ENCODE measurements at places on chromosomes 1 and 21. TPM values are rescaled to one million over a fixed set of nuclear protein-coding genes. Genes with fewer than 3 reads are reported as not detected.

- H3K27ac ChIP-seq: no peak overlapping the region
- no peaks in the 10 kb centered on the region for H3K27me3 ChIP-seq
- H3K4me1 ChIP-seq: peaks cover 15% of the 10 kb centered on the region
- peak; percentile 76 for DNase-seq
- no peak overlapping the region for H3K4me3 ChIP-seq
These were observed 7.6 kb downstream of the CYP4X1 start for GRCh38 chr1:47031059-47031458.

- no peak overlapping the region for H3K27ac ChIP-seq
- no peak overlapping the region for H3K4me3 ChIP-seq
- H3K36me3 ChIP-seq: no peaks in the 10 kb centered on the region
- no peak for DNase-seq
- H3K4me1 ChIP-seq: peaks cover 7% of the 10 kb centered on the region
These were observed 41.4 kb downstream of the TRIM62 start for GRCh38 chr1:33140153-33141149.

- no peaks in the 10 kb centered on the region for H3K27me3 ChIP-seq
- no peak overlapping the region for H3K4me3 ChIP-seq
- H3K27ac ChIP-seq: no peak overlapping the region
- DNase-seq: no peak
These were observed 607.8 kb upstream of the B3GALT2 start for GRCh38 chr1:193794239-193794638.

- H3K27ac ChIP-seq: no peak overlapping the region
- no peaks in the 10 kb centered on the region for H3K4me1 ChIP-seq
- no peaks in the 10 kb centered on the region for H3K36me3 ChIP-seq
- no peak for DNase-seq
- H3K27me3 ChIP-seq: no peaks in the 10 kb centered on the region
- H3K4me3 ChIP-seq: no peak overlapping the region
These were observed 452.9 kb downstream of the LMO4 start for GRCh38 chr1:87781554-87781953.

Gene SNX7
- 25.4 TPM for total RNA-seq

Gene AMY1B
- total RNA-seq: not detected

Gene DCST2
- total RNA-seq: 4.4 TPM

Gene S100A3
- 1.5 TPM for total RNA-seq

Gene UBASH3A
- not detected for total RNA-seq

GRCh38 chr1:209896346-209896745, 41.7 kb upstream of the SYT14 start:
- peak overlapping the region; percentile 99 for H3K27ac ChIP-seq
- peak; percentile 40 for DNase-seq
- H3K4me1 ChIP-seq: peaks cover 51% of the 10 kb centered on the region
- H3K27me3 ChIP-seq: no peaks in the 10 kb centered on the region

DNA sequence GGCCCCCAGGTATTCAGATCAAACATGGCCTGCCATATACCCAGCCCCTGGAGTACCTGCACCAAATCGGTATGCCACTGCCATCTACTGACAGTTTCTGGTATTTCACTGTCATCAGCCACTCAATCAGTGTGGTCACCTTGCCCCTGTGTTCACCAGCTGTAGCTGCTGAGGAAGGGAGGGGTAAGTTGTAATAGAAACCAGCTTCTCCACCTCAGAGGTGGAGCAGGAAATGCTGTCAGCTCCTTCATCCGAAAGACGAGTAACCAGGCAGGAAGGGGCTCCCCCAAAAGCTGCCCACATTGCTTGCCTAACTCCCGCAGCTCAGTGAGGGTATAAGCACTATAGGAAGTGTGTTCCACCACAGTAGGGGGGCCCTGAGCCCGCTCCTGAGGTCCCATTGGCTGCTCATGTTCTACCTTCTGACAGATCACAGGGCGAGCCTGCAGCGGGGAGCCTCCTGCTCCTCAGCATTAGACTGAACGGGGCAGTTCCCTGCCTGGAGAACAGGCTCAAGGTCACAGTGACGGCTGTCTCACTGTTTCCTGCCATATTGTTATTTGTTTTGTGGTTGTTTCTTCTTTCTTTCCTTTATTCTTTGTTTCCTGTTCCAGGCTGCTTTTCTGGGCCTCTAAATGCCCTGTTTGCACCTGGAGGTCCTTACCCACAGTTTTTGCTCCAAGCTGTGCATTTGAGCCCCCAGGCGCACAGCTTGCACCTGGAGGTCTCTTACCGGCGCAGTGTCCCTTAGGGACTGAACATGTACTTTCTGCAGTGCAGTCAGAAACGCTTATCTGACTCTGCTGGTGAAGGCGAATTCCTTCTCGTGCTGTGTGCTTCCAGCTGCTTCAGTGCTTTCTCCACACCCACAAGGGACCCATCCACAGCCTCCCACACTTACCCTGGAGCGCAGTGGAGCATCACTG, 1638.3 kb downstream of the MRPL39 start:
- H3K27me3 ChIP-seq: no peaks in the 10 kb centered on the region
- DNase-seq: no peak
- H3K4me3 ChIP-seq: no peak overlapping the region
- no peak overlapping the region for H3K27ac ChIP-seq

Gene CFHR3
- total RNA-seq: 0.28 TPM

- H3K4me1 ChIP-seq: peaks cover 14% of the 10 kb centered on the region
- H3K4me3 ChIP-seq: no peak overlapping the region
These were observed 20.9 kb upstream of the LY9 start for GRCh38 chr1:160774886-160775719.

DNA sequence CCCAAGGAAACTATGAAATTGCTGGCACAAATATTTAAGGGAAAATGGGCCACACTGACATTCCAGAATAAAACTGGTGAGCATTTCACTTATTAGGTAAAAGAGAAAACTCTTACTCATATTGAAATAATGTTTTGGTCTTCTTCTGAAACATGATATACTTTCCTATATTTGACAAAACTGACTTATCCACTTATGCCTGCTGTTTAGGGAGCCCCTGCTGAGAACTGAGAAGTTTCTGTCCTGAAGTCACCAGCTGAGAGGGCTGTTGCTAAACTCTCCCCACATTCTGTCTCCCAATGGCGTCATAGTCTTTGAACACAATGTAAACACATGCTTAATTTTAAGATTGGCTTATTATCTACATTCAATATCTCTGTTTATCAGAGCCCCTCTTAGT, 46.8 kb upstream of the ZC3H11B start:
- no peaks in the 10 kb centered on the region for H3K27me3 ChIP-seq
- H3K36me3 ChIP-seq: no peaks in the 10 kb centered on the region
- DNase-seq: no peak
- no peak overlapping the region for H3K4me3 ChIP-seq

GRCh38 chr1:26153966-26154532, 4.8 kb upstream of the FAM110D start:
- no peak overlapping the region for H3K27ac ChIP-seq
- no peaks in the 10 kb centered on the region for H3K27me3 ChIP-seq
- DNase-seq: no peak
- no peaks in the 10 kb centered on the region for H3K4me1 ChIP-seq

DNA sequence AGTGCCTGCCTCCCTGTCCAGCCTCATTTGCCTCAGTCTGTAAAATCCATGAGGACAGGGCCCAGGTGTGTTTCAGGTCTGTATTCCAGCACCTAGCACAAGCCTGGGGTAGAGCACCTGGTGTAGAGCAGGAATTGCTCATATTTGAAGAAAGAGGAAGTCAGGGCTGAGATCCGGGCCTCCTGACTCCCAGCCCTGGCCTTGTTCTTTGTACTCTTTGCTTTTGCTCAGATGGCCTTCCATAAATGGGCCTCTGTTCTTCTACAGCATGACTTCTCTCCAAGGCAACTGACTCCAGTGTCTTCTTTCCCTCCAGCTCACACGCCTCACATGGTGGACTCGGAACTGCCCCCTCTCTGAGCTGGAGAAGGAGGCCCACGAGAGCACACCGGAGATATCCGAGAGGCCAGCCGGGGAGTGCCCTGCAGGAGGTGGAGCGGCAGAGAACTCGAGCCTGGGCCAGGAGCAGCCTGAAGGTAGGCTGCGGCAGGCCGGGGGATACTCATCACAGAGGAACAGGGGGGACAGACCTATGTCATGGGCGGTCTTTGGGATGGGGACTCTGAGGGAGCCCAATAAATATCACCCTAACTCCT, 19.7 kb downstream of the SLC5A9 start:
- DNase-seq: no peak
- H3K4me1 ChIP-seq: no peaks in the 10 kb centered on the region
- no peak overlapping the region for H3K27ac ChIP-seq
- no peaks in the 10 kb centered on the region for H3K36me3 ChIP-seq

GRCh38 chr1:46521414-46521813, 30.0 kb downstream of the KNCN start:
- peaks cover 72% of the 10 kb centered on the region for H3K4me1 ChIP-seq
- H3K27me3 ChIP-seq: no peaks in the 10 kb centered on the region
- DNase-seq: no peak
- peak overlapping the region; percentile 65 for H3K27ac ChIP-seq
- H3K4me3 ChIP-seq: no peak overlapping the region

Gene SH2D5
- total RNA-seq: 1.1 TPM

DNA sequence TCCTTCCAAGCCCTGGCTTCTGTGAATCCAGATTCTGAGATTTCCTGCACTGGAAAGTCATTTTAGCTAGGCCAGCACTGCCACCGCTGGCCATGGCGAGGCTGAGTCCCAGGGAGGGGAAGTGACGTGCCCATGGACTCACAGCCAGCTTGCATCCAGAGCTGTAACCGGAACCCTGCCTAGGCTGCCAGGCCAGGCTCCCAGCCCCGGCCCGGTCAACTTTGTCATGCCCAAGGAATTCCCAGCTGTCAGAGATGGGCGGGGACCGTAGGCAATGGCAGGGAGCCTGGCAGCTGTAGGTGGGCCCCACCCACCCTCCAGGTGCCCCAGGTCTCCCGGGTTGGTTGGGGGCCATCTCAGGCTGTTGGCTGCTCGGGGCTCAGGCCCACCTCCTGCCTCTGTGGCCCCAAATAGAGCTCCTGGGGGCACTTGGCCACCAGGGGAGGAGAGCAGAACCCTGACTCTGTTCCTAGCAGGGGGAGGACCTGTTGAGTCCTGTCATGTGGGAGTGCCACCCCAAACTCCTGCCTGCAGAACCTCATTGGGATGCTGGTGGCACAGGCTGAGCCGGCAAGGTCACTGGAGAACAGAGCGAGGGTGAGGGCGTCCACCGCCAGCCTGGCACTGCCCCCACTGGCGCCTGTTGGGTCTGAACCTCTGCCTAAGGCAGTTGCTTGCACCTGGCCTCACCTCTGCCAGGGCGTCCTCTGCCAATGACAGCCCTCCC, 57.8 kb downstream of the FOXO6 start:
- H3K27me3 ChIP-seq: no peaks in the 10 kb centered on the region
- H3K36me3 ChIP-seq: no peaks in the 10 kb centered on the region
- peak overlapping the region; percentile 30 for H3K27ac ChIP-seq

DNA sequence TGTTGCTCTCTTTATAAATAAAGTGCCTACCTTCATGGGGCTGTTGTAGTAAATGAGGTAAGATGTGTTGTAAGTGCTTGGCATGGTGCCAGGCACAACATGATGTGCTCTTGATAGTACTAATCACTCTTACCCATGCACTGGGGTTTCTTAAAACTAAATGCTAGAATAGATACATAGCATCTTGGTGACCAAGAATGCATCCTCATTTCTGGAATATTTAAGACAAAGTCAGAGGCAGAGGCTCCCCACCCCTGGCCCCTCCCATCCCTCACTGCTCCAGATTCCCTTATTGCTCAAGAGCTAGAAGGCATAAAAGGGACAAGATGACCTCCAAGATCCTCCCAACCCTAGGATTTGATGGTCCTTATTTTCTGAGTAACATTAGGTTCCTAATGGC, 61.3 kb downstream of the GLUL start:
- H3K36me3 ChIP-seq: no peaks in the 10 kb centered on the region
- no peak for DNase-seq
- no peaks in the 10 kb centered on the region for H3K27me3 ChIP-seq
- H3K27ac ChIP-seq: no peak overlapping the region

DNA sequence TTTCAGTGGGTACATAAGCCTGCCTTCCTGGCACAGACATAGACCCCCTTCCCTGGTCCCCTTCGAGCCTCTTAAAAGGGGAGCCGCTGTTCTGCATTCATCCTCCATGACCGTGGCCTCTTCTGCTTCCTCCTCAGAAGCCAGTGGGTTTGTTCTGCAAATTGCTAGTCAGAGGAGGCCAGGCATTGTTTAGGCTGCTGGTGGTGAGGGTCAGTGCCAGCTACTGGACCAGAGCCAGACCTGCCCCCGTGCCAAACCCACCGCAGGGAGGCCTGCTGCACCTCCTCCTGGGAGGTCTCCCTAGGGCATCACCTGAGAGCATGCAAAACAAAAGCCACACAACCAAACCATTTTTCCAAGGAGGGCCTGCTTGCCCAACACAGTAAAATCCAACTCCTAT, 178.4 kb downstream of the MIS18A start:
- H3K27me3 ChIP-seq: peaks cover 13% of the 10 kb centered on the region
- H3K4me1 ChIP-seq: no peaks in the 10 kb centered on the region
- no peak for DNase-seq
- no peak overlapping the region for H3K27ac ChIP-seq
- H3K4me3 ChIP-seq: no peak overlapping the region

GRCh38 chr21:44431300-44431699, 24.0 kb upstream of the LRRC3 start:
- H3K4me1 ChIP-seq: no peaks in the 10 kb centered on the region
- H3K27me3 ChIP-seq: peaks cover 15% of the 10 kb centered on the region
- no peaks in the 10 kb centered on the region for H3K36me3 ChIP-seq
- no peak for DNase-seq
- H3K27ac ChIP-seq: no peak overlapping the region
- no peak overlapping the region for H3K4me3 ChIP-seq

DNA sequence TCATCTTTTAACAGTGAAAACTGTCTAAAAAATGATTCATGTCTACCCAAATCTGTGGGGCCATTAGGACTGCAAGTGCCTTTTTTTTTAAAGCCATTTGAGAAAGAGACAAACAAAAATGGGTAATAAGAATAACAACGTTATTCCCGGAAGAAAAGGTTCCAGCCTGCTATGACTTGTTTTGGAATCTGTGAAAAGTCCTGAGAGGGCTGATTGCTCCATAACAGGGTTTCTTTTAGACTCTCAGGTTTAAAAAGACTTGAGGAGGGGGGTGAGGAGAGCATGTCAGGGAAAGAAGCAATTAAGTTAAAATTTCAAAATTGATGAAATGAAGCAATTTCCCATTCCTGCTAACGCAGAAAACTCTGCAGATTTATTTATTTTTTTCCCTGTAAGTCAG, 56.4 kb downstream of the CACHD1 start:
- no peak overlapping the region for H3K27ac ChIP-seq
- no peaks in the 10 kb centered on the region for H3K4me1 ChIP-seq
- H3K27me3 ChIP-seq: no peaks in the 10 kb centered on the region

DNA sequence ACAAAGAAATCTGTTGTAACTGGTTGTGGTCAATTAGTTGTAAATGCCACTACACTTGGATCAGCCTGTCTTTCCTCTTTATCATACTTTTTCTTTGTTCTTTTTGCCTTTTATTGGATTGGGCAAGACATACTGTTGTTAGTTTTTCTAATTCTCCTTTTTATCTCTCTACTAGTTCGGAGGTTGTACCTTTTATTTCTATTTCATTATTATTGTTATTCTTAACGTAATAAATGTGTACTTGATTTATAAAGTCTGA, 59.2 kb downstream of the IVNS1ABP start:
- H3K27me3 ChIP-seq: no peaks in the 10 kb centered on the region
- H3K36me3 ChIP-seq: no peaks in the 10 kb centered on the region
- no peaks in the 10 kb centered on the region for H3K4me1 ChIP-seq
- DNase-seq: no peak
- H3K27ac ChIP-seq: no peak overlapping the region

GRCh38 chr1:200890818-200891773, 3.6 kb upstream of the INAVA start:
- peak overlapping the region; percentile 76 for H3K27ac ChIP-seq
- DNase-seq: peak; percentile 63
- H3K4me1 ChIP-seq: peaks cover 66% of the 10 kb centered on the region
- no peaks in the 10 kb centered on the region for H3K36me3 ChIP-seq
- H3K4me3 ChIP-seq: peak overlapping the region; percentile 66

GRCh38 chr1:33654267-33654834, 181.9 kb downstream of the ZSCAN20 start:
- no peak overlapping the region for H3K27ac ChIP-seq
- H3K4me3 ChIP-seq: no peak overlapping the region
- H3K36me3 ChIP-seq: no peaks in the 10 kb centered on the region
- no peak for DNase-seq
